ENCODE measurements at places on chromosomes 12 and 14.
A peak's percentile ranks its signal among the peaks of the same experiment; 100 is the strongest.

DNA sequence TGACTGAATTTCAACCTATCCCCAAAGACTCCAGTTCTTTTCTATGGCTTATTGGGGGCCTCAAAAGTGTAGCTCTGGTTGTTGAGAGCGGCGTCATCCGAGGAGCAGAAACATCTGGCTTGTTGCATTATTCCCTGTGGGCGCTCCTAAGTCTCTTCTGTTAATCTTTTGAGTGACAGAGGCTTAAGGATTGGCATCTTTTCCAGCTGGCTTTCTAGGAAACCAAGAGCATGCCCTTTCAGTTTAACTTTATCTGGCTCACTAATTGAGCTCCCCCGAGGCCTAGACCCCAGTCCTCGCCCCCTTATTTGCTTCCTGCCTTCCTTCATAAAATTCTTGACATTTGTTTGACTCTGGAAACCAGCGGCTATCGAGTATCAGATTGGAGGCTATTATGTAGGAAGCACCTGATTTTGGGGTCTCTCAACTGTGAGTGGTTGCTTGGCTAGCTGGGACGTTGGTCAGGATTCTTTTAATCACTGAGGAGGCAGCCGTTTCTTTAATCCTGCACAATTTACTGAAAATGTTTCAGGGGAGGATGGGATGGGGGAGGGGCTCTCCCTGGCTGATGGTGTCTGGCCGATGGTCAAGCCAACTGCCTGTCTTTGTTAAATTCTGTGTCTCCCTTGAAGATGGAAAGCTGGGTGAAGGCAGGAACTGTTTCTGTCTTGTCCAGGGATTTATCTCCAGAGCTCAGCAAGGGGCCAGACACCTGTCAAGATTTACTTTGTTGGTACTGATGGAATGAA, 3.1 kb downstream of the SMOC1 start:
- no peak for DNase-seq

- peak; percentile 65 for DNase-seq
Observed at GRCh38 chr14:95260537-95261361, 59.0 kb downstream of the CLMN start.

- no peak for DNase-seq
Observed at GRCh38 chr14:22174412-22175277, 414.4 kb downstream of the DAD1 start.

DNA sequence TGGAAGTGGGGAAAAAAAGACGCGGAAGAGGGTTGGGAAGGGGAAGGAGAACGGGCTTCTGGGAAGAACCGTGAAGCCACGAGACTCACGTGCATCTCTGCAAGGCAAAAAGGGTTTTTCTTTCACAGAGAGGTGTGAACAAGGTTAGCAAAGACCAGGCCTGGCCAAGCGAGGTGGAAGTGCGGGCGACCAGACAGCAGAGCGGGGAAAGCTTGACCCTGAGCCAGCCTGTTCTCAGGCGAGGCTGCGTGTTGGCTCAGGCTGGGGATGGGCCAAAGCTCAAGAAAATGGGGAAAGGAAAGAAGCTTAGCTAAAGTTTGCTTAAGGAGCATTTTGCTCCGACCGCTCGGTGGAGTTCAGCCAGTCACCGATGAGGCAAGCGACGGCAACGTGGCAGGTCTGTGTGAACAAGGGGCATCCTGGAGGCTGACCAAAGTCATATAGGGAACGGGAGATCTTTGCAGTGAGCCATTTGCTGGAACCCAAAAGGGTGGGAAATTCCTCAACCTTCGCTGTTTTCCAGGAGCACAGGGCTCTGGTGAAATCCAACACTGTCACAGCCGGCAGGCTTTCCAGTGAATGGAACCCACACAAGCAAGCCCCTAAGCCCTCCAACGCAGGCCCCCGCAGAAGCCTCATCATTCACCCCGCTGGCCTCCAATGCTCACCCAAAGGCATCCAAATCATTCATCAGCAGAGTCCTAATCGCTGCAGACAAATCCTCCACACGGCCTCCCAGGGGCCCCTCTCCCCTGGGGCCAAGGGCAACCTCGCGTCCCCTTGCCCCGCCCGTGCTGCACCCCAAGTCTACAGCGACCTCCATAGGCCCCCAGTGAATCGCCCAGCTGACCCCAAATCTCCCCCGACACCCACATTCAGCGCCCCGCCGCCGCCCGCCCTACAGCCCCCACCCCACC, 754 bp downstream of the ZNF605 start:
- peak; percentile 45 for DNase-seq

DNA sequence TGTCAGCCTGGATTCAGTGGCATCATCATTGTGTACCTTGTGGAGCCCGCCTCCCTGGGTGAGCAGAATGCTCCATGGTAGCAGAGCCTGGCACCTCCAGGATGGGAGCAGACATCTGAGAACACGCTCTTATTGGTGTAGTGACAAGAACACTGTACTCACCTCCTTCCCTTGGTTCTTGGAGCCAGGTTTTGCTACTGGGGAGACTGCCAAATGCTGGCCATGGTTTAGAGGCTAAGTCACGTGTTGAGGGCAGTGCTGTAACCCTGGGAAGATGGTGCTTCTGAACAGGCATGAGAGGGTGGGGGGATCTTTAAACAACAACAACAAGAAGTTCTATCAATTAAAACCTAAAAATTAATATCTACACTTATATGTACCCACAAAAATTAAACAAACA, 47.6 kb upstream of the ASPG start:
- no peak for DNase-seq

DNA sequence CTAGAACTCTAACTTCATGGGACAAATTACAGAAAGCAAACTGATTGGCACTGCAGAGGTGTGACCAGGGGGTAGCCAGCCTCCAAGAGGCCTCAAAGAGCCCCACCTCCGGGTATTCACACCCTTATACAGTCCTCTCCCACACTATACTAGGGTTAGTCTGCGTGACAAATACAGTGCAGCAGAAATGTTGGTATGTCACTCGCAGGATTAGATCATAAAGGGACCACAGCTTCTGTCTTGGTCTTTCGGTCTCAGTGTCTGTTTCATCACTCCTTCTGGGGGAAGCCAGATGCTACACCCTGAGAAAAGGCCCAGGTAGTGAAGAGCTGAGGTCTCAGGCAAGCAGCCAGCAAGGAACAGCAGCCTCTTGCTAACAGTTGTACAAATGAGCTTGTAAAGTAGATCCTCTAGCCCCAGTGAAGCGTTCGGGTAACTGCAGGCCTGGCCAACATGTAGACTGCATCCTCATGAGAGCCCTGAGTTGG, 68.9 kb upstream of the SAV1 start:
- peak; percentile 69 for DNase-seq

DNA sequence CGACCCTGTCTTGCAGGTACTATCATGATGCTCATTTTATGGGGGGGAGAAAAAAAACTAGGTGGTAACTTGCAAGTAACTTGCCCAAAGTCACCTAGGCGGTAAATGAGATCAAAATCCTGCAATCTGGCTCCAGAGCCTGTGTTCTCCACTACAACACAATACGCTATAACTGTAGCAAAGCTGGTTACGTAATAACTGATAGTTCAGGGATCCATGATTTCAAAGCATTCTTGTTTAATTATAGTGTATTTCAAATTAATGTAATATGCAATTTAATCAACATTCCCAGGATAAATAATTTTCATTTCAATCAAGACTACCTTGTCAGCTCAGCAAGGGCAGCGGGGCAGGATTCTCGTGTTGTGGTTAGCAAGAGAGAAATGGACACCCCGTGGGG, 31.7 kb downstream of the BBS10 start:
- no peak for DNase-seq

- DNase-seq: no peak
Observed at GRCh38 chr12:110699591-110700445, 10.9 kb upstream of the HVCN1 start.

DNA sequence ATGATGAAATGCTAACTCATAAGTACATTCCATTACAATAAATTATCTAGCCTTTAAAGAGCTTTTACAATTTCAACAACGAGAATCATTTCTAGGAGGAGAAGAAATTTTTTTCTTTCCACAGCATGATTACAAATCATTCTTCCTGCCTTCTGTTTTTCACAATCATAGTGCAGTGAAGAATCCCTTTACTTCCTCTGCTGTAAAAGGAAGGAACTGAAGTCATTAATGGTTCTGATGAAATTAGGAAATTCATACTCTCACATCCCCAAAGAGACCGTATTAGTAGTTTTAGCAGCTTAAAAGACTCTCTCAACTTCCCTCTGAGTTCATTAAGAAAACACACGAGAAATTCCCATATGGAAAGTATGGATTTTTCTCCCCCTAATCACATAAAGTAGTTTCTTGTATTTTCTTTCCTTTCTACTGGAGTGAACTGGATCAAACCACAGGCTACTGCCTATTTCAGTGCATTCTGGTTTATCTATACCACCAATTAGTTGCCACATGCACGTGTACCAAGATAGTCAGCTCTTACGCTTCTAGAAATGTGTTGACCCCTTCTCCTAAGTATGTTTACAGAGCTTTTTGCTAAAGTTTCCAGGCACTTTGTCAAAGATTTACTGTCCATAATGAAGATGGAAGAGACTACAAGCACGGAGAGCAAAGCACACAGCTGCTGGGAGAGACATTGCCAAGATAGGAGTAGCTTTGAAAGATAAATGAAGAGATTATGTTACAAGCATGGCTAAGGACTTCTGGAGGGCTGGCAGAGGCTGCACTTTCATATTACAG, 58.9 kb upstream of the KITLG start:
- DNase-seq: no peak

- no peak for DNase-seq
Observed at GRCh38 chr14:93912782-93913181, 14.4 kb upstream of the FAM181A start.

DNA sequence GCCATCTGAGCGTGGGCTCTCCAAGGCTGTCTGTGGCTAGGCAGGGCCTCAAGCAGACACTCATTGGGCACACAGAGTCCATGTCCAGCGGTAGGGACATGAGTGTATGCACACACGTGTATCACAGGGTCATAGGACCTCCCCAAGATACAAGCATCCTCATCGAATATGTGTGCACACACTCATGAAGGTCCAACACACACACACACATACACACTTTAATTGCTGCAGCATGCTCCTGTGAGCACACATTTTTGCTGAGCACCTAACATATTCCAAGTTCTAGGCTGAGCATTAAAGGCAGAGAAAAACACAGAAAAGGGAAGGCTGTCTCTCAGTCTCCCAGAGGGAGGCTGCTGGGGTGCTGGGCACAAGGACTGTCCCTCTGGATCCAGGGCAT, 59.3 kb upstream of the TBX3 start:
- no peak for DNase-seq

DNA sequence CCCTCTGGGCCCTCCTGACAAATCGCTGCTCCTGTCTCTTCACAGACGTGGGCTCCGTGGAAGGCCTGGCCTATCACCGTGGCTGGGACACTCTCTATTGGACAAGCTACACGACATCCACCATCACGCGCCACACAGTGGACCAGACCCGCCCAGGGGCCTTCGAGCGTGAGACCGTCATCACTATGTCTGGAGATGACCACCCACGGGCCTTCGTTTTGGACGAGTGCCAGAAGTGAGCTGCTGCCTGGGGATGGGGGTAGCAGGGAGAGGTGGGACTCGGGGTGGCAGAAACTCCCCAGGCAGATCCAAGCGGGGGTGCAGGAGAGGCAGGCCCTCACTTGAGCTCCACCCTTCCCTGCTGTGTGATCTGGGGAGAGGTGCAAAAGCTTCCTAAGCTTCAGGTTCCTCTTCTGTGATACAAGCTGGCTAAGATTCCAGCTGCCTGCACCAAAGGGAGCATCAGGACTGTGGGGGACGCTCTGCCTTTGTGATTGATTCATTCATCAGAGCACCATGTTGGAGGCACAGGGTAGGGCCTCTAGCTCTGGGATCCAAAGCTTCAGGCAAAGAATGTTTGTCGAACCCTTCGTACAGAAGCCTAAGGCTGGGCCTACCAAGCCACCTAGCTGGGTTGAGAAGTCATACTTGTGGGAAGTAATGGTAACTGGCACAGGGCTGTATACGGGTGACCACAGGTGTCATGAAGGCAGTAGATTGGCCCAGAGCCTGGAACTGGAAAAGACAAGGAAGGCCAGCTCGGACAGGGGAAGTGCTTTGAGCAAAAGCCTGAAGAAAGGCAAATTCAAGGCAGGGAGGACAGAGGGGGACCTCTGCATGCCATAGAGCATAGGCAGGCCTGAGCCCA, 29.1 kb upstream of the NXPH4 start:
- no peak for DNase-seq

DNA sequence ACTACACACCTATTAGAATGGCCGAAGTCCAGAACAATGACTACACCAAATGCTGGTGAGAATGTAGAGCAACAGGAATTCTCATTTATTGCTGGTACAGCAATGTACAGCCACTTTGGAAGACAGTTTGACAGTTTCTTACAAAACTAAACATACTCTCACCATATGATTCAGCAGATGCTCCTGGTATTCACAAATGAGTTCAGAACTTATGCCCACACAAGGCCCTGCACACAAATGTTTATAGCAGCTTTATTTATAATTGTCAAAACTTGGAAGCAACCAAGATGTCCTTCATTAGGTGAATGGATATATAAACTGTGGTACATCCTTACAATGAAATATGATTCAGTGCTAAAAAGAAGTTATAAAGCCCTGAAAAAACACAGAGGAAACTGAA, 38.3 kb downstream of the PTHLH start:
- DNase-seq: no peak

- DNase-seq: no peak
Observed at GRCh38 chr14:70885343-70886022, 21.8 kb upstream of the PCNX1 start.

DNA sequence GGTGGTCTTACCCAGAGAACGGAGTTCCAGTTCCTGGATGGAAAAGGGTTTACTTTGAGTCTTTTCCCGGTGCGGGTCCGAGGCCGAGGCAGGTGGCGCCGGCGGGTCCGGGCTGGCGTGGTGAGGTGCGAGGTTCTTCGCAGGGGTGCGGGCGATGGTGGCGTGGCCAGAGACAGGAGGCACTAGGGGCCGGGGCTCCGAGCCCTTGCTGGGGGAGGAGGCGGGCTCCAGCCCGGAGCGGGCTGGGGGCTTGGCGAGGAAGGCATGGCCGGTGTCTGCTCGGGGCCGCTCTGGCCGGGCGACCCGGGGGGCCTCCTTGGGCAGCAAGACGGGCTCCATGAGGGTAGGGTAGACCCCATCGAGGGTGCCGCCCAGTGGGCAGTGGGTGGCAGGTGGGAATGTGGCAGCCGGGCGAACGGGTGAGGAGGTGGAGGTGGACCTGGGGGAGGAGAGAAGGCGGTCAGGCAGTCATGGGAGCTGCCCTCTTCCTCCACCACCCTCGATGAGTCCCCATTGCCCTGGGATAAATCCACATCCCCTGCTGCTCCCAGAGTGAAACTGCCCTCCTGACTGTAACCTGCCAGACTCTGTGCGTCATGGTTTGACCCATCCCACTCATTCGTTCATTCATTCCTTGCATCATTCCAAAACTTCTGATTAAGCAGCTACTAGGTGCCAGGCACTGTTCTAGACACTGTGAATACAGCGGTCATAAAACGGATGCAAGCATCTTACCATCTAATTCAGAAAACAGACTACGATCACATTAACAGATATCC, 42.0 kb downstream of the RFLNA start:
- DNase-seq: no peak

GRCh38 chr14:64388533-64389285, 556 bp downstream of the MTHFD1 start:
- no peak for DNase-seq

All from GM13976 (cell line).